ENCODE measurements at places on chromosomes 6 and 20.

DNA sequence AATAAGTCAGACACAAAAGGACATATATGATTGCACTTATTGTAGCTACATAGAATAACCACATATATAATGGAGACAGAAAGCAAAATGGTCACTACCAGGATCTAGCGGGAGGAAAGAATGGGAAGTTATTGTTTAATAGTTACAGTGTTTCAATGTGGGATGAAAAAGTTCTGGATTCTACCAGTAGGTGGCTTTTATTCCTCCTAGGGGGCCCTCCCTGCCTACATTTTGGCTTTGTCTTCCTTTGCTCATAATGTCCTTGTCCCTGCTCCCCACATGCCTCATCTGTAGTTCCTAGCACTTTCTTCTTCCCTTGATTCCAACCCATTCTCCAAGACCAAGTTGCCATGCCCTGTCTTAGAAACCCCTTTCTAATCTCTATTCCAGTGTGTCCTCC lies 16.3 kb downstream of the ZNF133 start:
- no peak for DNase-seq

DNA sequence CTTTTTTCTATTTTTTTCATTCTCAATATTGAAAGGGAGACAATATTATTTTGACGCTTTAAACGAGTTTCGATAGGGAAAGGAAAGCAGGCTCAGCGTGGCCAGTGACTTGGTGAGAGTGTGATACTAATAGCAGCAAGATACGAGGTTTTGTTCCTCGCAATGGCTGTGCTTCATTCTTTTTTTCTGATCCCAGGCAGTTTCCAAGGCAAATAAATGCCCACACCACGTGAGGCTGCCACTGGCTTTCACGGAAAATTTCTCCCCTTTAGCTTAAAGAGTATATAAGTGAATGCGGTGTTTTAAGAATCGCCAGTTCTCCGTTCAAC lies 196.4 kb upstream of the ZNF184 start:
- DNase-seq, result no peak

DNA sequence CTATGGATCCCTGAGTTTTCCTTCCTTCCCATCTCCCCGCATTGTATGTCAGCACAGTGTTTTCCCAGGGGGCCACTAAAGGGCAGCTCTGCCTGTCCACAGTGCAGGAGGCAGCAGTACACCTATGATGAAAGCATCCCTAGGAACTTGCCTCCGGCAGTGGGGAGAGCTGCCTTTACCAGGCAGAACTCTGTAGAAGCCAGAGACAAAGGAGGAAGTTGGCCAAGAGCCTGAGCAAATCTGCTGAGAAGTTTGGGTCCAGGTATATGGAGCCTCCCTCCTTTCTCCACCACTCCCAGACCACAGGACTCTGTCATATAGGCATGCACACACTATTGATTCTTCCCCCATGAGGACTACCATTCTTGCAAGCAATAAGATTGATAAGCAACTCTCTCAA lies 282.7 kb downstream of the TBC1D7 start:
- DNase-seq, result no peak

GRCh38 chr6:43076464-43077332 lies 584 bp downstream of the PTK7 start:
- no peak for DNase-seq

Measured in NCI-H1930 (cell line).